Sigmoid colon (tissue), 7 donors: ENCODE measurements at places on chromosomes 1 and 21.

DNA sequence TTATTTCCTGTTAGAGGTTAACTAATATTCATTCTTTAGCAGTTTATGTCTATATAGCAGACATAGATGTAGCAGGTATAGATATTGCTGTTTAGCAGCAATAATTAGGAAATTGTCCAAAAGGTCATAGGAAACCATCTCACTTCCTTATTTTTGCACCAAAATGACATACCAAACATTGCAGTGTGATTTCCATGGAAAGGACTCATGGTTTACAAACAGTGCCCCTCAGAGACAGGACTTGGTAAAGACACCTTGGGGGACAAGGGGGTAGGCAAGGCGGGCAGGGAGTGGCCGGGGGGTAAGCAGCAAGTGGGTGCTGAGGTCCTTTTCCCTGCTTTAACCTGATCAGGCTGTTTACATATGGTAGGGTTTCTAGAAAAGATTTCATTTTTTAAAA lies 30.5 kb downstream of the BATF3 start:
- peak overlapping the region; percentile 68 for H3K27ac ChIP-seq
- no peaks in the 10 kb centered on the region for H3K27me3 ChIP-seq
- peaks cover 38% of the 10 kb centered on the region for H3K4me1 ChIP-seq
- no peaks in the 10 kb centered on the region for H3K36me3 ChIP-seq

- no peak overlapping the region for H3K27ac ChIP-seq
- DNase-seq, result no peak
- H3K4me3 ChIP-seq, result no peak overlapping the region
- H3K4me1 ChIP-seq, result no peaks in the 10 kb centered on the region
These were observed 256.8 kb downstream of the DISC1 start for GRCh38 chr1:231883382-231883781.

DNA sequence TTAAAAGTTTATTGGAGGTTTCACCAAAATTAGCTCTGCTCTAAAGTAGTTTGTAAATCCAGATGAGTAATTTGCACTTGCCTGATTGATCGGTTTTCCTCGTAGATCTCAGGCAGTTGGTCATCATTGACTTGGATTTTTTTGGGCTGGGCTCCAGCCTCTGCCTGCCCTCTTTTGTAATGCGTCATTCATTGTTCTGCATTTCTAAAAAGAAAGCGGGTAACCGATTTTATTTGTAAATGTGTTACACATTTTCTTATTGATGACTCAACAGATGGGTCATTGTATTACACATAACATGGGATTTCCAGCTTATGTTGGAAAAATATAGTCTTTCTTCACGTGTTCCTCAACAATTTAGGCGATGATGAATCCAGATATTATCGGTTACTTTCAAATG lies 5.5 kb downstream of the ETS2 start:
- peaks cover 6% of the 10 kb centered on the region for H3K36me3 ChIP-seq
- H3K4me3 ChIP-seq, result no peak overlapping the region
- no peaks in the 10 kb centered on the region for H3K4me1 ChIP-seq
- H3K27me3 ChIP-seq, result no peaks in the 10 kb centered on the region
- DNase-seq, result no peak

DNA sequence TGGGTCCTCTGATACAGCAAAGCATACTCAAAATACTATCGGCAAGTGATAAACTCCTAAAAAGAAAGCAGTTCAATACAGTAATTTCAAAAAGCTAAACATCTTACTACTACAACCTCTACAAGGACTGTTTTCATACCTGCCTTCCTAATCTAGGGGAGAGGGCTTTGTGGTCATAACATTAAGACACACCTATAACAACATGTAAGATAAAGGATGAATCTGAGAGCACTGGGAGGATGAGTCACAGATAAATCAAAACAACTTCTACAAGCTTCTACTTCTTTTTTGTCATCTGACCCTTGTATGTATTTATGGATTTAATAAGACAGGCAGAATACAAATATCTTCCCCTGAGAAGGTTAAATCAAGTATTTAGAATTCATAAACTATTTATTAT lies 40.0 kb downstream of the LTN1 start:
- H3K4me1 ChIP-seq, result no peaks in the 10 kb centered on the region
- peaks cover 15% of the 10 kb centered on the region for H3K36me3 ChIP-seq
- no peak overlapping the region for H3K4me3 ChIP-seq
- no peaks in the 10 kb centered on the region for H3K27me3 ChIP-seq
- no peak for DNase-seq
- no peak overlapping the region for H3K27ac ChIP-seq

DNA sequence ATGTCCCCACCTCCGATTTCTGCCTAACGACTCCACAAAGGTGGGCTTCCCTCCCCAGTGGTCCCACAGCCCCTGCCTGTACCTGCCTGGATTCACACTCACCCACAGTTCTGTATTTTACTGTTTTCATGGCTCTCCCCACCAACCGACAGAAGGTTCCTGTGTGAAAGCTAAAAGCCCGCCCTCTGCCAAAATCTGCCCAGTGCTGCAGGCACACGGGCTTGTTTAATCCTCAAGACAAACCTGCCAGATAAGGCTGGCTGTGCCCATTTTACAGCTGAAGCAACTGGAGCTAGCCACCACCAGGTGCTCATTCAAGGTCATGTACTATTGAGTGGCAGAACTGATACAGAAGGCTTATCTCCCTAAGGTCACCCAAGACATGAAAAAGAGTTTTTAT lies 114.5 kb downstream of the HIVEP3 start:
- no peaks in the 10 kb centered on the region for H3K36me3 ChIP-seq
- H3K27ac ChIP-seq, result no peak overlapping the region
- H3K4me1 ChIP-seq, result no peaks in the 10 kb centered on the region
- DNase-seq, result no peak

DNA sequence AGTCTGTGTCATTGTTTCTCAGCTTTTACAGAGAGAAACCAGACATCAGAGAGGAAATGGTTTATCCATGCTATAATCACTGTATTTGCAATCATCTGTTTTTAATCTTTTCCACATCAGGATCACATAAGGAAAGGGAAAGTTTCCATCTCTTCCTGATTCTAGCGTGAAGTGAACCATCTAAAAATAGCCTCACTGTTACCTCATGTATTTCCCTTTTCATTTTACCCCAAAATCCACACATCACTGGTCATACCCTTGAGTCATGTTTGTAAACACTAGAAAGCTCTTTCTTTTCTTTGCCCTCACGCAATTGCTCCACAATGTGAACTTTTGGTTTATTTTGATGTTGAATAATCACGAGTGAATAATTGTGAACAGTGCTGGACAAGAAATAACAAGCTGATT lies 146.0 kb downstream of the PLA2G4A start:
- no peak for DNase-seq
- peak overlapping the region; percentile 27 for H3K27ac ChIP-seq
- H3K27me3 ChIP-seq, result no peaks in the 10 kb centered on the region
- H3K4me3 ChIP-seq, result no peak overlapping the region
- H3K36me3 ChIP-seq, result no peaks in the 10 kb centered on the region

GRCh38 chr1:223221686-223222085 lies 78.6 kb upstream of the TLR5 start:
- H3K4me1 ChIP-seq, result no peaks in the 10 kb centered on the region
- no peak for DNase-seq
- no peaks in the 10 kb centered on the region for H3K27me3 ChIP-seq
- H3K36me3 ChIP-seq, result no peaks in the 10 kb centered on the region

DNA sequence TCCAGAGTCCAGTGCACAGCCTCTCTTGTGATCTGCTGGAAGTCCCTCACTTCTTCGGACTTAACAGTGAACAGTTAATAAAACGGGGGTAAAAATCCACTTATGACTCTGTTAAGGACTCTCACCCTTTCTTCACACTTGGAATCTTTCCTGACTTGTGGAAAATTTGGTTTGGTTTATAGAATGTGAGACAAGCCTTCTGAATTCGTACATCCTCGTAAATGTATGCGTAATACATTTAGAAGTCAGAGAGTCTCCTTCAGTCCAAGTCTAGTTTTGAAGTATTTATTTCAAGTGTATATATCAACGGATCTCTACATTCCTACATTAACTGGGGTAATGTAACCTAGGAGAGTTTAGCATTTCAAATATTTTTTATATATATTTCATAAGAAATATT lies 270.4 kb downstream of the KCNJ6 start:
- peak overlapping the region; percentile 58 for H3K27ac ChIP-seq
- H3K36me3 ChIP-seq, result no peaks in the 10 kb centered on the region
- peak overlapping the region; percentile 10 for H3K4me3 ChIP-seq
- peaks cover 17% of the 10 kb centered on the region for H3K4me1 ChIP-seq

GRCh38 chr1:195897076-195897475 lies 711.2 kb downstream of the KCNT2 start:
- H3K36me3 ChIP-seq, result no peaks in the 10 kb centered on the region
- no peaks in the 10 kb centered on the region for H3K27me3 ChIP-seq
- no peak overlapping the region for H3K27ac ChIP-seq
- DNase-seq, result no peak
- no peaks in the 10 kb centered on the region for H3K4me1 ChIP-seq
- no peak overlapping the region for H3K4me3 ChIP-seq

DNA sequence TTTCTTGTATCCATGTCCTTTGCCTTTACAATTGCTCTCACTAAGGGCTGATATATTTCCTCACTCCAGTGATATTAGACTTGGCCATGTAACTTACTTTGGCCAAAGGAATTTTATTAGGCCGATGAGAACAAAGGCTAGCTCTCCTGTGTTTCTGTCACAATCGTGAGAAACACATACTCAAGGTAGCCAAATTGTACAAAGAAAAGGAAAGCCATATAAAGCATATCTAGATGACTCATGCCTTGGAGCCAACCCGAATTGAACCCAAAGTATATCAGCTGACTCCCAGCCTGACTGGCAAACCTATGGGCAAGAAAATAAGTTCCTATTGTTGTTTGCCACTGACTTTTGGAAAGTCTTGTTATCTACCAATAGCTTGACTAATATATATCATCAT lies 371.7 kb upstream of the LRRC7 start:
- H3K4me1 ChIP-seq, result peaks cover 9% of the 10 kb centered on the region
- H3K27ac ChIP-seq, result no peak overlapping the region
- no peaks in the 10 kb centered on the region for H3K27me3 ChIP-seq
- no peak for DNase-seq
- no peak overlapping the region for H3K4me3 ChIP-seq
- H3K36me3 ChIP-seq, result no peaks in the 10 kb centered on the region

GRCh38 chr1:88552226-88552625 lies 131.8 kb upstream of the PKN2 start:
- no peaks in the 10 kb centered on the region for H3K36me3 ChIP-seq
- no peak overlapping the region for H3K27ac ChIP-seq
- H3K4me1 ChIP-seq, result no peaks in the 10 kb centered on the region

DNA sequence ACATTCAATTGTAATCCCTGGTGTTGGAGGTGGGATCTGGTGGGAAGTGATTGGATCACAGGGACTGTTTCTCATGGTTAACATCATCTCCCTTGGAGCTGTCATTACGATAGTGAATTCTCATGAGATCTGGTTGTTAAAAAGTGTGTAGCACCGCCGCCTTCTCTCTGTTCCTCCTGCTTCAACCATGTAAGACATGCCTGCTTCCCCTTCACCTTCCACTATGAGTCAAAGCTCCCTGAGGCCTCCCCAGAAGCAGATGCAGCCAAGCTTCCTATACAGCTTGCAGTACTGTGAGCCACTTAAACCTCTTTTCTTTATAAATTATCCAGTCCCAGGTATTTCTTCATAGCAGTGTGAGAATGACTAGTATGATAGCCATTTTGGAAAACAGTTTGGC lies 30.1 kb upstream of the TRIM62 start:
- H3K36me3 ChIP-seq, result no peaks in the 10 kb centered on the region
- no peak for DNase-seq
- no peaks in the 10 kb centered on the region for H3K27me3 ChIP-seq
- no peak overlapping the region for H3K4me3 ChIP-seq
- no peak overlapping the region for H3K27ac ChIP-seq
- H3K4me1 ChIP-seq, result no peaks in the 10 kb centered on the region

GRCh38 chr1:235841938-235842545 lies 24.7 kb downstream of the LYST start:
- DNase-seq, result no peak
- H3K4me1 ChIP-seq, result peaks cover 23% of the 10 kb centered on the region
- no peak overlapping the region for H3K4me3 ChIP-seq
- H3K36me3 ChIP-seq, result no peaks in the 10 kb centered on the region
- no peak overlapping the region for H3K27ac ChIP-seq

- no peak overlapping the region for H3K4me3 ChIP-seq
- H3K27me3 ChIP-seq, result no peaks in the 10 kb centered on the region
- no peaks in the 10 kb centered on the region for H3K36me3 ChIP-seq
- H3K27ac ChIP-seq, result no peak overlapping the region
- no peaks in the 10 kb centered on the region for H3K4me1 ChIP-seq
These were observed 50.2 kb downstream of the DIRAS3 start for GRCh38 chr1:68000191-68000590.

- no peaks in the 10 kb centered on the region for H3K27me3 ChIP-seq
- no peak overlapping the region for H3K4me3 ChIP-seq
- H3K27ac ChIP-seq, result no peak overlapping the region
- no peaks in the 10 kb centered on the region for H3K36me3 ChIP-seq
- no peak for DNase-seq
These were observed 236.9 kb downstream of the RPS6KC1 start for GRCh38 chr1:213287987-213288386.

GRCh38 chr1:94819238-94819944 lies 766 bp upstream of the SLC44A3 start:
- H3K27me3 ChIP-seq, result no peaks in the 10 kb centered on the region
- no peaks in the 10 kb centered on the region for H3K36me3 ChIP-seq
- peak overlapping the region; percentile 69 for H3K4me3 ChIP-seq
- H3K27ac ChIP-seq, result no peak overlapping the region

DNA sequence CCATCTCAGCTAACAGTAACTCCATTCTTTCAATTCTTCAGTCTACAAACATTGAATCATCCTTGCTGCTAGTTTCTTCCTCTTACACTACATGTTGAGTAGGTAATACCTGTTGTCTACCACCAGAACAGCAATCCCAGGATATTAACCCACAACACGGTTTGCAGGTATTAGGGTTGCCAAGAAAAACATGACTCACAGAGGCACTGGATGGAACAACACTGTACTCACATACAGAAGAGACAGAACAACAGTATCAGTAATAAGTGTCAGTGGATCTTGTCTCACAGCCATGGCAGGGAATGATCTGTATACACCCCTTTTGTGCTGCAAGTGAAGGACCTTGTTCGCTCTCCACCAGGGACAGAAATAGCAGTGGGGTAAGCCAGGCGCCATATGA lies 212.1 kb downstream of the GPR52 start:
- H3K36me3 ChIP-seq, result no peaks in the 10 kb centered on the region
- no peak overlapping the region for H3K27ac ChIP-seq
- H3K4me1 ChIP-seq, result no peaks in the 10 kb centered on the region
- H3K27me3 ChIP-seq, result no peaks in the 10 kb centered on the region
- H3K4me3 ChIP-seq, result no peak overlapping the region

GRCh38 chr1:208933984-208934525 lies 649.5 kb upstream of the CAMK1G start:
- no peak for DNase-seq
- no peak overlapping the region for H3K27ac ChIP-seq
- no peak overlapping the region for H3K4me3 ChIP-seq
- no peaks in the 10 kb centered on the region for H3K27me3 ChIP-seq
- H3K4me1 ChIP-seq, result no peaks in the 10 kb centered on the region
- no peaks in the 10 kb centered on the region for H3K36me3 ChIP-seq

GRCh38 chr1:116768416-116769103 lies 14.3 kb downstream of the CD2 start:
- no peak for DNase-seq
- H3K27ac ChIP-seq, result no peak overlapping the region
- H3K4me1 ChIP-seq, result no peaks in the 10 kb centered on the region
- no peak overlapping the region for H3K4me3 ChIP-seq
- H3K27me3 ChIP-seq, result no peaks in the 10 kb centered on the region
